ENCODE measurements at places on chromosomes 2 and 18.

DNA sequence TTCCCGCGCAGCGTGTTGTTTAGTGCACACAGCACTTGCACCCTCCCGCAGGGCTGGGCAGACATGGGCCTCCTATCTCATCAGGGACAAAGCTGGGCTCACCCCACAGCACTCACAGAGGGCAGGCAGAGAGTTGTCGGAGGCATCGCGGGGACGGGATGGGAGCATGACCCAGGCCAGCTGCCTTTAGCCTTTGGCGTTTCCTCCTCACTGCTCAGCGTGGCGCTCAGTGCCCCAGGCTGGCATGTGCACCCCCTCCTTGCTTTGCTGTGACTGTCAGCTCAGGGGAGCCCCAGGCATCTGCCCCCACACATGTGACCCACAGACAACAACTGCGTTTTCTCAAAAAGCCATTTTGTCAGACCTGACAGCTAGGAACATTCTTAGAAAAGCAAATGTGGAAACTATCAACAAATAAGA is 101.1 kb downstream of the RNF144A start:
- DNase-seq, result no peak

- DNase-seq, result no peak
Measured at GRCh38 chr2:23548143-23548769, 163.3 kb downstream of the KLHL29 start.

- DNase-seq, result no peak
Measured at GRCh38 chr2:197059477-197059876, 133.0 kb upstream of the PGAP1 start.

- DNase-seq, result no peak
Measured at GRCh38 chr18:63683152-63683551, 19.6 kb upstream of the SERPINB11 start.

GRCh38 chr2:8652774-8653426 is 29.0 kb upstream of the ID2 start:
- DNase-seq, result no peak

DNA sequence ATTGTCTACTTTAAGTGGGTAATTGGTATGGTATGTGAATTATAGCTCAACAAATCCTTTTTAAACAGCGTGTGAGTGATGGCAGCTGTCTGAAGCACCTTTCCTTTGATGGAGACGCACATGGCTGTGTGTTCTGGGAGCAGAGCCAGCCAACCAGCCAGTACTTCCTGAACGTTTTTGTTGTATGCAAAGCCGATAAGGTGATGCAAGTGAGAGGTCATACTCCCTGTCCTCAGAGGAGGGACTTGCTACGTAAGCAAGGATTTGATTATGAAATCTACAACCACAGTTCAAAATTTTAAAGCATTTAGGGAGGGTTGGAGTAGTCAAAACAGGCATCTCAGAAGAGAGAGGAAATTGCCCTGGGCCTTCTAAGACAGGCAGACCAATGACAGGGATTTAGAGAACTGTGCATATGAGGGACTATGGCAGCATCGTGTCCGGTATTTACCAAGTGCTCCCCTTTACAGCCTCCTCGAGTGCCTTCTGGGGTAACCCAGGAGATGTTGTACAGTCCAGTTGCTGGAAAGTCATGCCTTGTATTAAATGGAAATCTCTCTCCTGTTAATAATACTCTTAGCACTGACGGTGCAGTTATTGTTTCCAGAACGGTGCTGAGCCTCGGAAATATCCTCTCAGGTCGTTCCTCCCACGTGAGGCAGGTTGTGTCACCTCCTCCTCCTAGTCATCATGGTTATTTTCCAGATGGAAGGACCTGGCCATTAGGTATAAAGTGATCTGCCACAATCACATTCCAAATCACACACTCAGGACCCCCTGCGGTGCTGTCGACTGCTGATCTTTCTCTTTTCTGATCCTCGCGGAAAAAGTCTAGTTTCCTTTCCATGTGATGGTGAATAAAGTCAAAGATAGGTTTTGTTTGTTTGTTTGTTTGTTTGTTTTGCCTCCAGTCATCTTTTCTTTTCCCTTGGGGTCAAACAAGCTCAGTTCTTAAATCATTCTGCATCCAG is 28.4 kb downstream of the ARHGEF4 start:
- DNase-seq, result no peak

- peak; percentile 98 for DNase-seq
Measured at GRCh38 chr18:50654658-50655550, 95.0 kb downstream of the MAPK4 start.

GRCh38 chr18:52152036-52152435 is 188.0 kb upstream of the DCC start:
- DNase-seq, result no peak

DNA sequence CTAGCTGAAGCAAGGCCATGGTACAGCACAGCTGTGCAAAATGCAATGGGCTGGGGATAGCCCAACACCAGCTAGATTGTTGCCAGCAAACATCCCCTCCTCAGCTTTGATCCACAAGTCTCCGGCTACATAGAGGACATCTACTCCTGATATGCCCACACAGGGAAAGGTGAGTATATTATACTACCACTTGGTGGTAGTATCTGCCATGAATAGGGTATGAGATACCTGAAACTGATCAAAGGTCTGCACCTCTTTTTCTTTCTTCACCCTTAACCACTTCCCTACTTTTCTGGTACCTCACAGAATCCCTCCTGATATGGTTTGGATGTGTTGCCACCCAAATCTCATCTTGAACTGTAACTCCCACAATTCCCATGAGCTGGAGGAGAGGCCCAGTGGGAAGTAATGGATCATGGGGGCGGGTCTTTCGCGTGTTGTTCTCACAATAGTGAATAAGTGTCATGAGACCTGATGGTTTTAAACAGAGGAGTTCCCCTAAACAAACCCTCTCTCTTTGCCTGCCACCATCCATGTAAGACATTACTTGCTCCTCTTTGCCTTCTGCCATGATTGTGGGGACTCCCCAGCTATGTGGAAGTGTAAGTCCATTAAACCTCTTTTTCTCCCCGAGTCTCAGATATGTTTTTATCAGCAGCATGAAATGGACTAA is 279.6 kb downstream of the TXNL1 start:
- DNase-seq, result no peak

DNA sequence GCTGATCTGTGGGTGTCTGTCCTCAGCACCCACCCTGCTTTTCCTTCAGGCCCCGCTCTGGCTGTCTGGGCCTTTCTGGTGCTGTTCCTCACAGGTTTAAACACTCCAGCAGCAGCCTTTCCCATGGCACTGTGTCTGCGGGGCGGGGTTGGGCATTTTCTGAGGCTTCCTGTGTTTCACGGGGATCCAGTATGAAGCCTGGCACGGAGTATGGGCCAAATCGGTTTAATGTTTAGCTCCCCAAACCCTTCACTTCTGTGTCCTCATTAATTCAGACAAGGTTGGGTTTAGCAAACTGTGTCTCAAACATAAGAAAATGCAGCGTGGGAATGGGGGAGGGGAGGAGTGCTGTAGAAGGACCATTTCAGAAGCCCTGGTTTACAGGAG is 44.9 kb downstream of the HPCAL1 start:
- DNase-seq, result no peak

GRCh38 chr2:181971032-181971431 is 14.6 kb upstream of the PPP1R1C start:
- no peak for DNase-seq

- DNase-seq, result peak; percentile 41
Measured at GRCh38 chr18:8625461-8626092, 16.3 kb downstream of the RAB12 start.

DNA sequence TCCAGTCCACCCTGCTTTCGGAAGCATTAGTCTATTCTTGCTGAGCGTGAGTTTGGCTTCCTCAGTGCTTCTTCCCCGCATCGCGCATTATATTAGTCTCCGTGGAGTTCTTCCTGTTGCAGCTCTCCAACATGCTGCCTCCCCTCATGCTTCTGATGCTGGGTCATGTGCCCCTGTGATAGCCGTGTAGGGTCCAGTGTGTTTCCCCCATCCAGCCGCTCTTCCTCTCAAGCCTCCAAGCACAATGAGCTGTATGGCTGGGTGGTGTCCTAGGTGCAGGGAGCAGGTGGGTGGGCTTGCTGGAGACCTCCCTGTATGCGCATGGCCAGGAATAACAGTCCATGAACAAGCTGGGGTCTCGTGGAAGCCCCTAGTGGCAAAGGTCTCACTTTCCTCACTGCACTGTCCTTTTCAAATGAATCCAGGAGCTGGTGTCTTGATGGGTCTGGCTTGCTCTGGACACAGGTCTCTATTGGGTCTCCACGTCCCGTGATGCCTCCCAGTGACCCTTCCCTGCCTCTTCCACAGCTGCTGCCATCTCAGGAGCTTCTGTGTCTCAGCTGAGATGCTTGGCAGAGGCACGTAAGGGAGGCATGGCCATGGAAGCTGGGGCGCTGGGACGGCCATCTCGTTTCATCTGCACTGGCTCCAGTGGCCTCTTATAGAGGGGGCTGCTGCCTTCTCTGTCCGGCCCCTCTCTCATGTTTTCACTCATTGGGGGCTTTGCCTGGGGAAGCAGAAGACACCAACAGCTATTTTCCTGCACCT is 54.8 kb upstream of the HDAC4 start:
- no peak for DNase-seq

DNA sequence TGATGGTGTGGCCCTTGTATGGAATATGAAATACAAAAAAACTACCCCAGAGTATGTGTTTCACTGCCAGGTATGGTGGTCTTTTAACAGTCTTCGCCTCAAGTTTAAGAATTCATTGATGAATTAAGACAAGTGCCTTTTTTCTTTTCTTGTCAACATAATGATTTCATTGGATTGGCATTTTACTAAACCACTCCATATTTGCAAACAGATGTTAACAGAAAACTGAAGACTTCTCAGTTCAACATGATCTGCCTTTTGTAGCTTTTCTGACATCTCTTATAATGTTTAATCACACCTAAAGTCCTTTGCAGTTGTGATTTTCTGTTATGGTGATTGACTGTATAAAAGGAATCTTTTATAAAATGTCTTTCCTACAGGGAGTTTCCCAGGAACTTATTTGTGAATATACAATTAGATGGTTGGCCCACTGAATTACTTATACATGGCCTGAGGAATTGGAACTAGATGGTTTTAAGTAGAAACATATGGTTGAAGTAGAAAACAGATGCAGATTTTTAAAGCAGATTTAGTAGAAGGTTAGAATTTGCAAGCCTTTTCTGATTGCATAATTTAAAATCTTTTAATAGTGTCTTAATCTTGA is 39.7 kb downstream of the DYNC1I2 start:
- DNase-seq, result no peak

DNA sequence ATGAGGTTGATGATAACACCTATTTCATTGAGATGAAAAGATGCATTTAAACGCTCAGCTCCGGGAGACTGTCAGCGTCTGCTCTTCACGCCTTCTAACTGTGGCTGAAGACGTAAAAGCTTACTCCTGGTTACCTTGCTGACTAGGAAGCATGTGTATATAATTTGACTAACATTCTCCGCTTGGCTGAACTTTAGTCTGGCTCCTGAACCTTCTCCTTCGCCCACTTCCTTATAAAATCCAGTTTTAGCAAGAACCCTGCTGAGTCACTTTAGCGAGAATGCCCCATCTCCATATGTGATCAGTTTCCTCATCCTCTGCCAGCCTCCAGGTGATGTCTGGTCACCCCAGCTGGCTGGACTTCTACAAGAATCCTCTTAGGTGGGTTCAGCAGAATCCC is 12.7 kb upstream of the CREG2 start:
- DNase-seq, result no peak

All from cerebellar cortex (tissue), 1 donor.